AG09309 (cell line): ENCODE measurements at places on chromosomes 4 and X.

DNA sequence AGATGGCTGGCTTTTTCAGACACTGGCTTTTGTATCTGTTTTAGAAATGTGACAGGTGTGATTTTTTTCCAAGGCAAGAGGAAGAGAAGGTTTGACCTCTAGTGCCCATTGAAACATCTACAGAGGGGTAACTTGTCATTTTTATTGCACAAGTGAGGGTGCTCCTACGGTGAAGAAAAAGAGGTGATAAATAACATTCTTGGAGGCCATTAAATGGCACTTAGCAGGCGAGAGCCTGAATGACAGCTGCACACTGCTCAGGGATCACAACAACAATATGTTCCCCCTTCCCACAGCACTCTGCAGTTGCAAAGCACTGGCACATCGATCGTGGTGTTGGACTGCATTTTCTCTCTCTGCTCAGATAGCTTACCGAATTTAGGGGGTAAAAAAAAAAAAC is 22.9 kb downstream of the FAM184B start:
- no peak for DNase-seq

GRCh38 chr4:168878623-168879022 is 131.4 kb downstream of the CBR4 start:
- no peak for DNase-seq

DNA sequence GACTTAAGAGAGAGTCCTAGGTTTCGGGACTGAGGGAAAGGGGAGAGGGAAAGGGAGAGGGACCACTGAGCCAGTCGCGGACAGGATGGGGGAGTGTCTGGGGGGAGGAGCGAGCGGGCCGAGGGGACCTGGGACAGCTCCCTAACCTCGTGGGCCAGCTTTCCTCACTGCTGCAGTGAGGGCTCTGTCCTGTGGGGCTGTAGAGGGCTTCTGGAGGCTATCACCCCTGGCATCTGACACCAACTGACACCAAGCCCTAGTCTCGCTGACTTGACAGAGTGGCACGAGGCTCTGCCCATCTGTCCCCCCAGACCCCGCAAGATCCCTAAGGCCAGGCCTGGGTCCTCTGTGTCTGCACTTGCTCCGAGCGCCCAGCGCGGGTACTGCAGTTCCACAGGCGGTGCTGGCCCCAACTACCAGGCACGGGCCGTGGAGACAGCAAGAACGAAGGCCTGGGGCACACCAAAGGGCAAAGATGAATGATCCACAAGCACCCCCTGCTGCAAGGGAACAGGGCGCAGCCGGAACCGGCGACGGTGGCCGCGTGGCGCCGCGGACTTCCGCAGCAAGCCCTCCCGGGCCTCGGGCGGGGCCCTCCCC is 465 bp downstream of the HAUS7 start:
- DNase-seq: no peak

DNA sequence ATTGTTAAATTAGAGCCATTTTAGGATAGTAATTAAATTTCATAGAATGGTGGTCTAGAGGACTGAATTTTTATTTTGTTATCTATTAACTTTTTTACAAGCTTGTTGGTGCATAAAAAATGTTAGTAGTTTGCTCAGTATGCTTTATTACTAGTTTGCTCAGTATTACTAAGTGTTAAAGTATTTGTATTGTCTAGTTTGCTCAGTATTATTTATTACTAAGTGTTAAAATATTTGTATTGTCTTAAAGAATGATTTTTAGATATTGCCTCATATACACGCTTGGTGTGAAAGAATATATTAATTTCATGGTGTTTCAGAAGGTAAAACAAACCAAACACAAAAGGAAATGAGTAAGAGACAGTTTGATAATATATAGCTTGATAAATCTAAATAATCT is 268.4 kb upstream of the MAGEB18 start:
- no peak for DNase-seq

- DNase-seq: no peak
These were observed 194.6 kb upstream of the C1QTNF7 start for GRCh38 chr4:15233264-15233597.

DNA sequence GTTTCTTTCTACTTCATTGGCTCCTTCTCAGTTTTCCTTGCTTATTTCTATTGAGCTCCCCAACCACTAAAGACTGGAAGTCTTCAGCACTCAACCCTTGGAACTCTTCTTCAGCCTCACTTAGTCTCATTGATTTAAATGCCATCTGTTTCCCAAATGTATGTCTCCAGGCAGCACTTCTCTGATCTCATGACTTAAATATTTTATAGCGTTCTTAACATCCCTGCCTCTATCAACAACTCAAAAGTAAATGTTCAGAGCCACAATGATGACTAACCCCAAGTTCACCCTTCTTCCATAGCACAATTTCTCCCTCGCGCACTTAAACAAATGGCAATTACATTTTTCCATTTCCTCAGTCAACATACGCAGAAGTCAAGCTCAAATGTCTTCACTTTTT is 1393.3 kb downstream of the ARAP2 start:
- DNase-seq: no peak

DNA sequence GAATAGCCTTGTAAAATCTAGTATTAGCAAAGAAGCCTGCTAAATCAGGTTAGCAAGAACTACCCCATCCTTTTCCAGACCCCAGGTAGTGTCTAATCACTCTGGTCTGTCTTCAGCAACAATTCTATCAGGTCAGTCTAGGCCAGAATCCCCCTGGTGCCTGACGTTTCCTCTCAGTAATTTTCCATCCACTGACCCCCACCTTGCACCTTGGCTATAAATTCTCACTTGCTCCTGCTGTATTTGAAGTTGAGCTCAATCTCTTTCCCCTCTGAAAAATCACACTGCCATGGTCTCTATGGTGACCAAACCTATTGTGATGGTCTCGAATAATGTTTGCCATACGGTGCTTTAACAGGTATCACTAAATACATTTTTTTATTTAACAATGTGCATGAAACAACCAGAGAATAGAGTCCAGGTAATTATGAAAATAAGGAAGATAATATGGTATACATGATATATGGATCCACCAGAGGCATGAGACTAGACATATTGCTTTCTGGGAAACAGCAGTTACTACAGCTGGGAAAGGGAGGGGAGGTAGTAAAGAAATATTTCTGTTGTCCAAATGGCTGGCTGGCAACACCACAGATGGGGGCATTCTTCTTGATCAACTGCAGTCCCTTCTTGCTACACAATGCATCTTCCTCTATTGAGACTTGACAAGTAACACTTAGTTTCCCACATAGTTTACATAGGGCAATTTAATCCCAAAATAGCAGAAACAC is 33.8 kb downstream of the CXCL1 start:
- DNase-seq: no peak

DNA sequence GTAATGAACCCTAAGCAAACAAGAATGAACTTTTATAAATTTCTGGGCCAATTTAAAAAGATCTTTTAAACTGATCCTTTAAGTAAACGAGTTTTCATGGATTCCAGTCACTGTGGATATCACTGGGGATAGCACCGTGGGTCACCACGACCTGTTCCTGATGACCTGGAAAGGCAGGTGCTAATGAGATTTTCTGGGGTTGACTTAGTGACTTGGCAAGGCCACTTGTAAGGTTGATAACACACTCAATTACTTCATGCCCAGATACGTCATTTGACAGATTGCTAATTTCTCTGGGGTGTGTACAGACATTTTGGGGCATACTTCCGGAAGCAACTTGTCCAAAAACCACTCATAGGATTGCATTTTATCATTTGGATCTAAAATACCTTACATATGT is 24.5 kb downstream of the PDLIM3 start:
- DNase-seq: no peak

- DNase-seq: no peak
These were observed 38.0 kb downstream of the CTBP1 start for GRCh38 chr4:1210971-1211370.

- no peak for DNase-seq
These were observed 87.0 kb downstream of the GABRB1 start for GRCh38 chr4:47118192-47118929.
